ENCODE measurements at places on chromosomes 1 and 21.
A peak's percentile ranks its signal among the peaks of the same experiment; 100 is the strongest.

DNA sequence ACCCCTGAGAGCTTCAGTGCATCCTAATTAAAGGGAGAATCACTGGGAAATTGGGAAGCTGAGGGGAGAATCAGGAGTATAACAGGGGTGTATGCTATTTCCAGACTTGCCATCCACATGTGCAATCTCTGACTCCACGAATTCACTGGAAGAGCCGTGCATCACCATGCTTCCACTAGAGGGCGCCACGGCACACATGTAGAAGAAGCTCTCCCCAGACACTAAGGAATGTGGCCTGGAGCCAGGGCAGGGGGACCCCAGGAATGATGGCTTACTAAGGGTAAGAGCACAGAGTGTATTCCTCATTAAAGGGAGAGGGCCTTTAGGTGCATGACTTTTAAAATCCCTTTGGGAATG lies 81.5 kb downstream of the ABCA4 start:
- DNase-seq: peak; percentile 60

DNA sequence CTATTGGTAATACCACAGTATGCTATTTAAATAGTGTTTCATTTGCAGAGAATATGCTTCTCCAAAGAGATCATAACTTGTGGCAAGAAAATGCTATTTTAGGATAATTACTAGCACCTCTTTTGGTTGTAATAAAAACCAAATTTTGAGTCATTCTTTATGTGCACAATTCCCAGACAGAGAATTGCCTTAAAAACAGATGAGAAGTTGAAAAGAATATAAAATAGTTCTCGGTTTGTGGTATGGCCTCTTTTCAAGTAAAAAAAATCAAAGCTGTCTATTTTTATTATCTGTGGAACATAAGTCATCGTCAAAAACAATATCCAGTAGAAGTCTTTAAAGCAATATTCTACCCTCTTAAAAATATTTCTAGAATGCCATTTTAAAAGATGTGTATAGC lies 185.9 kb downstream of the GREM2 start:
- DNase-seq: no peak

DNA sequence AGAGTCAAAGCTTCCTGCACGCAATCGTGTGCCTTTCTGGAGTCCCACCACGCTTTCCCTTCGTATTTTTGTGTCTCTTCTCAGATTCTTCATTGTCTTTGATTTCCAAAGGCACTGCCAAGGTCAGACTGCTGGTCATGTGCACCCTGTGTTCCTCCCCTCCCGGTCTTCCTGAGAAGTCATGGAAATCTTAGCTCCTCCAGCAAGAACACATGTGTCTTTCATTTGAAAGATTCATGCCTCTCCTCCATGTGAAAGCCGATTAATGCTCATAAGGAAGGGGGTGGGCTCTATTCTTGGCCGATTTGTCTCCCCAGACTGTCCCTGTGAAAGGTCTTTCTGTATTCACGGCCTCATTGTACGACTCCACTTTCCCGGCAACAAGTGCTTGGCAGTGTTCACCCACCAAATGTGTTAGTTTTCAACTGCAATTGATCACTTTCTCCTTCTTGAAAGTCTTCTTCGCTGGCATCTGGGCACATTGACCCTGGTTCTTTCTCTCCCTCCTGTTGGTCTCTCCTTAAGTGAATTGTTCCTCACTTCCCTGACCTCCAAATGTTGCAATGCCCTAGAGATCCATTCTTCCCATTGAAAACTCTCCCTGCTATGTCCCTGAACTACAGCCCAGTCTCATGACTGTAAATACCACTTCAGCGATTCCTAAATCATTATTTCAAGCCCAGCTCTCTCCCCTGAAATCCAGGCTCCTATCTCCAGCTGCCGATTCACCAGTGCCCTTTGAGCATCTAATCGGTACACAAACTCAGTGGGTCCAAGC lies 25.4 kb downstream of the MX2 start:
- DNase-seq: no peak

GRCh38 chr1:229378586-229379367 lies 35.9 kb upstream of the CCSAP start:
- DNase-seq: no peak

DNA sequence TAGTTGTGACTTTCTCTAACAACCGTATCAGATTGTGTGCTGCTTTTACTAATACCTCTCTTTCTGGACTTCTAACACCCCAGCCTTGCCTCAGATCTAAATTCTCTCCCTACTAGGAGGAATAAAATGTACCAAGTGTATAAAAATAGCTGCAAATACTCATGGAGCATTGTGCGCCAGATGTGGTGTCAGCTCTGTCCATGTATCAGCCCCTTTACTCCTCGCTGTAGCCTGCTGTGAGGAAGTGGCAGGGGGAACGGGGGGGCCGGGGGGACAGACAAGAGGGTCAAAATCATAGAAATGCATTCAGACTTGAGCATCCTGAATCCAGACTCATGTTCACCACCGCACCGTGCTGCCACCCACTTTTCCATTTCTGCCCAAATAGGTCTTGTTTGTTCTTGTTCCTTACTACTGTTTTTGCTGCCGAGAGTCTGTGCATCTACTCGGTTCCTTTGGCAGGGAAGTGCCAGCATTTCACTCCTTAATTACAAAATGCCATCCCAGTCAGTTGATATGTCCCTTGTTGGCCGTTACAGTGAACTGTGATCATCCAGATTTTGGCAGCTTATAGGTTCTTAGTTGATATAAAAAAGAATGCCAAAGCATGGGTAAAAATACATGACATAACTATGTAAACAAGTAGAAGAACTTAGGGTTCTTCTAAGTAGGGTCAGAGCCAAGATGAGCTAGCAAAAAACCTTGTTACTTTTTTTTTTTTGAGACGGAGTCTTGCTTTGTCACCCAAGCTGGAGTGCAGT lies 76.4 kb downstream of the UBE4B start:
- no peak for DNase-seq

DNA sequence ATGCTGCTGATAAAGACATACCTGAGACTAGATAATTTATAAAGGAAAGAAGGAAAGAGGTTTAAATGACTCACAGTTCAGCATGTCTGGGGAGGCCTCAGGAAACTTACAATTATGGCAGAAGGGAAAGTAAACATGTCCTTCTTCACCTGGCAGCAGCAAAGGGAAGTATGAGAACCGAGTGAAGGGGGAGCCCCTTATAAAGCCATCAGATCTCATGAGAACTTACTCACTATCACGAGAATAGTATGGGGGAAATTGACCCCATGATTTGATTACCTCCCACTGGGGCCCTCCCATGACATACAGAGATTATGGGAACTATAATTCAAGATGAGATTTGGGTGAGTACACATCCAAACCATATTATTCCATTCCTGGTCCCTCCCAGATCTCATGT lies 154.4 kb downstream of the FASLG start:
- no peak for DNase-seq

- DNase-seq: no peak
Observed at GRCh38 chr1:219292999-219293398, 119.3 kb downstream of the LYPLAL1 start.

GRCh38 chr1:217469983-217470382 lies 160.9 kb downstream of the GPATCH2 start:
- no peak for DNase-seq

GRCh38 chr1:221781102-221781755 lies 39.3 kb upstream of the DUSP10 start:
- DNase-seq: no peak

- no peak for DNase-seq
Observed at GRCh38 chr1:39472826-39473225, 18.6 kb upstream of the BMP8A start.

DNA sequence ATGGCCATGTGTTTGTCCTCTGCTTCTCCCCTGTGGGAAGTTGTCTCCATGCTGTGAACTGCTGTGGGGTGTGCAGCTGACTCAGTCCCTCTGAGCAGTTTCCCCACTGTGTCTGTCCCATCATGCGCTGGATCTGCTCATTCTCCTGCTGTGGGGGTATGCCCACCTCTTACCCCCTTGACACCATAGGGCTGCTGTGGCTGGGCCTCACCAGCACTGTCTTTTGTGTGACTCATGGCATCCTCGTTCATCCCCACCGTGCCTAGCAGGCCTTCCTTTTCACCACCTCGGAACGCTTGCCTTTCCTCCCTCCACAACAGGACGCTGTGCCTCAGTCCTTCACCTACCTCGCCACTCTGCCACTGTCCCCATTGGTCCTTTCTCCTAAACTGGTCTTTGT lies 27.3 kb downstream of the VANGL2 start:
- no peak for DNase-seq

DNA sequence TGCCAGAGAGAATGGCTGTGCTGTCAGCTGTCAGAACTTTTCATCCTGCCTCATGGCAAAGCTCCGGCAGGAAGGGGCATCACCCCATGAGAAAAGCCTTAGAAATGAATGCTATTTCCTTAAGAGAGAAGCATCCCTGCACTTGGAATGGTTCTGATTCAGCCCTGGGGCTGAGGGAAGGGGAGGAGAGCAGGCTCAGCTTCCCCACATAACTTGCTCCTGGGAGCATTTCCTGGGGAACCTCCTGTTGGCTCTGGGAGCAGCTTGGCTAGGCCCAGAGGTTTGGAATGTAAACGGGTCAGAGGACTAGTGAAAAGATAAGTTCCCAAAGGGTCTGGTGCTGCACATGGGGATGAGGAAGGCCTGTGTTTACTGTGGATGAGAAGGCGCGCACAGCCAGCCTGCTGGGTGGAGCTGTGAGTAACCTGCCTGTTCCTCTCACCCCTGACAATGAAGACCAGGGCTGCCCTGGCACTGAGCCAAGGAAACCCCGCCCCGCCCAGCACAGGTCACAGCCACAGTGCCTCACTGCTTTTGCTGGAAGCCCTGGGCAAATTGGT lies 5.0 kb downstream of the PRELP start:
- DNase-seq: peak; percentile 90

GRCh38 chr1:43879996-43880395 lies 53.6 kb upstream of the ARTN start:
- no peak for DNase-seq

DNA sequence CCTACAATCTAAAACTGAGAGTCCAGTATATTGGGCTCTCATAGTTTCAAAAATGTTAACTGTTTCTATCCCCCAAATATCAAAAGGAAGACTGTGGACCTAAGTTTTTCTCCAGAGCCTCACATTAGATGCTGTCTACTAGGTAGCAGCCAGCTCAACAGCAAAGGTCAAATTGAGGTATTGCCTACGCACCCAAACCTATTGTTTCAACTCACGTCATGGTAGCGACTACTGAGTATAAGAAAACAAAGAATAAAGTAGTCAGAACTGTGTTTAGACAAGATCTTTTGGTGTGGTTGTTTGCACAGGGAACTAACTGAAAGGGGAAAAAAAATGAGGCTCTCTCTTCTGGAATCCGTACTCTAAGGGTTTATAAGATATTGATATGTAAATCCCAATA lies 173.2 kb downstream of the LBR start:
- no peak for DNase-seq

DNA sequence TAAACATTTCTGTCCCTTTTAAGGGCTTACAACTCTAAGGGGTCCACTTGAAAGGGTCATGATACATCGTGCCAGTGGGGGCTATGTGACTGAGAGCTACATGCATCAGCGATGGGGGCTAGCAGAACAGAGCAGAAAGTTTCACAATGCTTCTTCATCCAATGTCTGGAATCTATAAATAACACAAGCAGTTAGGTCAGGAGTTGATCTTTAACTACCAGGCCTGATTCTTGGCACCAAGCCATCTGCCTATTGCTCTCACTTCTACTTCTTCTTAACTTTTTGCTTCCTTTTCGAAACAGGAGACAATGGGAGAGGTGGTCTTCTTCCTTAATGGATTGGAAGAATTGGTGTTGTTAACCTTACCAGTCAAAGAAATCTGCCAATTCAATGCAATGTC lies 410.0 kb downstream of the TGFB2 start:
- DNase-seq: no peak

DNA sequence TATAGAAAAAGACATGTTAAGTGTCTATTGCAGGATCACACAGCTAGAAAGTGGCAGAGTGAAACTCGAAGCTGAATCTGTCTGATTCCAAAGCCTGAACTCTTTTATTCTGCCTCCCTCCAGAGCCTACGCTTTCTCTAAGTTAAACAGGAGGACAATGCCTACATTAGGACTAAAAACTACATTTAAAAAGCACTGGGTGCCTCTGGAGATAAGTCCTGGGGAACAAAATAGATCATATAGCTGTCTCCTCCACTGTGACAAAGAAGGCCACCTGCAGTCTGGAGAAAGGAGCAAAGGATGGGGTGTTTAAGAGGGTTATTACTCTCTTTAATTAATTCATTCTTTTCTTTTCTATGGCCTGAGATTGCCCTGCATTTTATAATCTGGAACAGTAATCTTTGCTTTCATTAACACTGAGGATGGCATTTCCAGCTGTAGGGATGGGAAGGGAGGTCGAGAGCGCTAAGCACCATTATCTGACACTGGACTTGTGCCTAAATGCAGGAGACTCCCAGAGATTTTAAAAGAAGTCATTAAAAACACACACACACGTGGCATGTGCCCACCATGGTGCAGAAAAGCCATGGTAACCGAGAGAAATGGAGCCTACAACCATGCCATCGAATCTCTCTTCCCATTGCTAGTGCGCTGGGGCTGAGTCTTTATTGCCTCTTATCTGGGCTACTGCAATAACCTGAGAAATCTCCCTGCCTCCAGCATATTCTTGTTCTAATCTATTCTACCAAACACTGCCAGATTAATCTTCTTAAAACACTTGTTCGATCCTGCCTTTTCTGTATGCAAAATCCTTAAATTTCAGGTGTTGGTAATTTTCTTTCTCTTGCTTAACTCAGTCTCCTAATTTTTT lies 92.2 kb downstream of the PLXNA2 start:
- DNase-seq: no peak

Data from AG08395 (cell line).